ENCODE measurements at places on chromosomes 4 and X. TPM values are rescaled to one million over a fixed set of nuclear protein-coding genes. Genes with fewer than 3 reads are reported as not detected.

The TMEM35A gene
- total RNA-seq: 0.30 TPM

The OCIAD2 gene
- total RNA-seq: 16.6 TPM

The FRG2 gene
- not detected for total RNA-seq

The TSPAN5 gene
- total RNA-seq: 1.6 TPM

The CPZ gene
- not detected for total RNA-seq

The CT55 gene
- not detected for total RNA-seq

The PWWP3B gene
- total RNA-seq: 9.2 TPM

The ZMAT1 gene
- 3.8 TPM for total RNA-seq

The XAGE1B gene
- not detected for total RNA-seq

The ARHGAP6 gene
- 2.7 TPM for total RNA-seq

The TIGD2 gene
- 2.4 TPM for total RNA-seq

The PRPS2 gene
- 5.4 TPM for total RNA-seq

The MAGEA11 gene
- total RNA-seq: not detected

The FOXO4 gene
- total RNA-seq: 55.6 TPM

The ETDB gene
- total RNA-seq: not detected

The DDIT4L gene
- total RNA-seq: 0.46 TPM

The CFP gene
- total RNA-seq: 2.6 TPM
